GDM1 (cell line): ENCODE measurements at places on chromosomes 5 and 9.

DNA sequence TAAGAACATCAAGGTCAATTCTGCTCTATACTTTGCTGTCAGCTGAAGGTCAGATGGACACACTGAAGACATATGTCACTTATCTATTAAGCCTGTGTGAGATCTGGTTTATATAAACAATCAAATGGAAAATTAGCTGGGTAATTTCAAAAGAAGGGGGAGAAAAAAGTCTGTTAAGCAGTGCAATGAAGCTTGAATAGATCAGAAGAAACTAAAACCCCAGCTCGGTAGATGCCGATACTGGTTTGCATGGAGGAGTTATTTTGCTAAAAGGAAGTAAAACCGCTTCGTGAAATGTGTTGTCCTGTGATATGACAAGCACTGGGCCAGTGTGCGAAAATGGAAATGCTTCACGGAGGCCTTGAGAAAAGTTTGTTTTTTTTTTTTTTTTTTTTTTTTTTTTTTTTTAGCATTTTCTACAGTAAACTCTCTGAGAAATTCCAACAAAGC lies 148.8 kb downstream of the MEF2C start:
- peak; percentile 74 for DNase-seq

GRCh38 chr9:121878271-121878822 lies 214.8 kb downstream of the TTLL11 start:
- no peak for DNase-seq

DNA sequence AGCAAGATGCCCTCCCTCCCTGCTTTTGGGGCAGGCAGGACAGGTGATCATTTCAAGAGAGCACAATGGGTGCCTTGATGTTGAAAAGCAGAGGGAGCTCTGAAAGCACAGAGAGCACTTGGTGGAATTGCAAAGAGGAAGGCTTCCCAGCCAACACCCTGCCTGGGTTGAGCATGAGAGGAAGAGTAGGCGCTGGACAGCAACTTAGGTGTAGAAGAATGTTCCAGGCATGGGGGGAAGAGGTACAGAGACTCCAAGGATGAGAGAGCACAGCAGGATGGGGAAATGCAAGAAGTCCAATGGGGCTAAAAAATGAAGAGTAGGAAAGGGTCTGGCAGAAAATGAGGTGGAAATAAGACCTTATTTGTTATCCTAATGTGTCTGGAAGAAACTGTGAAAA lies 144.8 kb downstream of the TRIM36 start:
- DNase-seq, result no peak

DNA sequence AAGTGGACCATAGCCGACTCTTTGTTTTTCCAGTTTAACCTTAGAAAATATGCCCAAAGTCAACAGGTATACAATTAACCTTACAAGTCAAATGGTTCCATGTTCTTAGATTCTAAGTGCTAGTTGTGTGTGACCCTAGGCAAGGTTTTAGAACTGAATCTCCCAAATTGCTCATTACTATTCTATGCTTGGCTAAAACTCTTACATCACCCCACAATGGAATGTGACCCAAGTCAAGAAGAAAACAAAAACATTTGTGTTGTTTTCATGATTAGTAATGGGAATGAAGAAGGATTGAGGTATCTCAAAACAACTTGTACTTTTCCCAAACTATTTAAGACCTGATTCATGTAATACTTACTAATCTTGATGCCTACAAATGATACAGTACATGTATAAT lies 159.2 kb downstream of the ARRDC3 start:
- DNase-seq, result no peak

- peak; percentile 49 for DNase-seq
Observed at GRCh38 chr5:24899180-24899579, 254.4 kb upstream of the CDH10 start.

GRCh38 chr5:75668977-75669689 lies 48.1 kb downstream of the POC5 start:
- peak; percentile 84 for DNase-seq

DNA sequence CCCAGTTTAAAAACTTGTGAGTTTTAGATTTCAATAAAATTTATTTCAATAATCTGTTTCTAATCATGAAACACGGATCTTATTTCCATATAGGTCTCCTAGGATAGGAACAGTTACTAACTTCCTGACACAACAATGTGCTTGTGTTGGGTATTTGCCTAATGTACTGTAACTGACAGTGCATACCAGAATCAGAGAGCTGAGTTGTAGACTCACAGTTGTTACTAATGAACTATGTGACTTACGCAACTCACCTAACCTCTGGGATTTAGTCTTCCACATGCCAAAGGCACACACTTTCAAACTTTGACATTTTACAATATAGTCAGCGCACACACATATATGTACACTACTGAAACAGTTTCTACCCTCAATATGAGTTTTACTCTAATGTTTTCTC lies 77.7 kb downstream of the HOMER1 start:
- no peak for DNase-seq

DNA sequence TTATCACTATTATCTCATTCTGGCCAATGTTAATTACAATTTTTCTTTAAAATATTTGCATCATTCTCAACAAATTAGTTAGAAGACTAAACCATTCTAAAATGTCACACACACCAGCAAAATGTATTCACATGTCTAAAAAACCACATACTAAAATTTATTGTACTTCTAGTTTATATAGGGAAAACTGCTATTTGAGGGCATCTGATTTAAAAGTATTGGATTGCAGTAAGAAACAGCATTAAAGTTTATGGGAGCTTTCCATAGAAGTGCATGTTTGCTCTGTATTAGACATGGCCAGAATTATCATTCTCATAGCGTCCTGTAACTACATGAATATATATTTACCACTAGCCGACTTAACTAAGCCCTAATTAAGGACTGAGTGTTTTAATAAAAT lies 150.3 kb downstream of the PBX3 start:
- DNase-seq, result no peak

GRCh38 chr9:36150574-36151315 lies 14.2 kb downstream of the GLIPR2 start:
- DNase-seq, result no peak

DNA sequence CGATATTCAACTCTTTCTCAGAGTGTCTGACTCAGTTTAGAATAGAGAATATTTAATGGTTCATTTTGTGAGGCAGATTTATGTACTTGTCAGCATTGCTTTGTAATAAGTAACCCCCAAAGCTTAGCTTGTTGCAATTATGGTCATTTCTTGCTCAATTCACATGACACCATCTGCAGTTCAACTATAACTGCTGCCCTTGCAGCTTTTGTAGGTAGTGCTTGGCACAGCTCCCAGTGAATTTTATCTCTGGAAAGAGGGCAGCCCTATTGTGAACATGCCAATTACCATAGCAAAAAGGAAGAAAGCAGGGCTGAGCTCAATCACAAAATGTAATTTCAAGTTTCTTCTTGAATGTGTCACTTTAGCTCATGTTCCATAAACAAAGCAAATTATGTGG lies 1587.7 kb upstream of the ACO1 start:
- no peak for DNase-seq

DNA sequence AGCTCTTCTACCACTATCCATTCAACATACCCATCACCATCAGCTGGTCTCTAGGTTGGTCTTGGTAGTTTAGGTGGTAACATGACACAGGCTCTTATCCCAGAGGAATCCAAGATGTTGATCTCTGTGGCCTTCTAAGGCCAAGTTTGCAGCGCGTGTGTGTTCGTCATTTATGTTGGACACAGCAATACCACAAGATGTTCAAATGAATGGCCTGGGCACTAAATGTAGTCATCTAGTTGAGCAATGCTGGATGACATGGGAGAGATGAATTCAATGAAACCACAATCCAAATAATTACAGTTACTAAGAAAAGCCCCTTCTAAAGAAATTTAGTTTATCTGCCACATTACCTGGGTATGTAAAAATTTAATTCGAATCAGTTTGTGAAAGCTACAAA lies 292.4 kb downstream of the MRPS30 start:
- DNase-seq, result no peak

DNA sequence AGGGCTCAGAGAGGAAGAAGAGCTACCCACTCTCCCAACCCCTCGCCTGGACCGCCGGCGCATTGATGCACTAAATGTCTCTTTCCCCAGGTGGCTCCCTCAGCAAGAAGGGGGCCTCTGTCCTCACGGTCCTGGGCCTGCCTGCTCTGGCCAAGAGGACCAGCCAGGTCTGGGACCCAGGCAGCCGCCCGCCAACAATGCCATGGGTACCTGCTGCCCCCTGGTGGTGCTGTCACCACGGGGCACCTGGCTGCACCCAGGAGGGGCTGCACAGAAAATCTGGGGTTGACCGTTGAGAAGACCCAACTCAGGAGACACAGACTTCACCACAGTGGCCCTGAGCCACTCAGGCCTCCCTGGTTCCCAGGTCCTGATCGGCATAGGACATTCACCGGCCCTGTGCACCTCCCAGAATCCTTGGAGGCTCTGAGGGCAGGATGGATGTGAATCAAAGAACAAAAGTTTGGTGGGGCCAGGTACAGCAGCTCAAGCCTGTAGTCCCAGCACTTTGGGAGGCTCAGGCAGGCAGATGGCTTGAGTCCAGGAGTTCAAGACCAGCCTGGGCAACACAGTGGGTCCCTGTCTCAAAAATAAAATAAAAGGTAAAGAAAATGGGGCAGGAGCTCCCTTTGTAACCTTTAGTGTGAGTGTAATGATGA lies 2.4 kb upstream of the VAV2 start:
- DNase-seq, result no peak

GRCh38 chr5:57034201-57034916 lies 82.4 kb upstream of the MIER3 start:
- no peak for DNase-seq

- DNase-seq, result no peak
Observed at GRCh38 chr9:78938821-78939220, 632.9 kb upstream of the TLE4 start.

- DNase-seq, result no peak
Observed at GRCh38 chr9:105636331-105636730, 25.9 kb upstream of the TAL2 start.
